ENCODE measurements at places on chromosomes 2 and 18.
A peak's percentile ranks its signal among the peaks of the same experiment; 100 is the strongest.

- no peak for DNase-seq
These were observed 19.8 kb downstream of the CCT7 start for GRCh38 chr2:73253901-73254300.

DNA sequence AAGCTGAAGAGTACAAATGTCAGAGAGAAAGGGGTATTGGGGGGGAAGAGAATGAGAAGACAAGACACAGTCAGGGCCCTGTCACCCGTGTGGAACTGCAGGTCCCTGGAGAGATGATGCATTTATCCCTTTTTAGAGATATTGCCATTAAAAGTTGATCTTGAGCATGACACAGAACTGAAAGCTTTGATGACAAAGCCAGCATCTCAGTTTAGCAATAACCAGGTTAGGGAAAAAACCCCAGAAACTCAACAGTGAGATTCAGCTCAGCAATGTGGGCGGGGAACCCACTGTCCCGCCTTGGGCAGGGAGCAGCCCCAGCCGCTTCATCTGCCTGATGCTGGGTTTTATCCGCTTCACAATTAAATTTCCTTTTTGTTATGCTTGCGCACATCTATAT is 181.1 kb downstream of the NEDD4L start:
- no peak for DNase-seq

DNA sequence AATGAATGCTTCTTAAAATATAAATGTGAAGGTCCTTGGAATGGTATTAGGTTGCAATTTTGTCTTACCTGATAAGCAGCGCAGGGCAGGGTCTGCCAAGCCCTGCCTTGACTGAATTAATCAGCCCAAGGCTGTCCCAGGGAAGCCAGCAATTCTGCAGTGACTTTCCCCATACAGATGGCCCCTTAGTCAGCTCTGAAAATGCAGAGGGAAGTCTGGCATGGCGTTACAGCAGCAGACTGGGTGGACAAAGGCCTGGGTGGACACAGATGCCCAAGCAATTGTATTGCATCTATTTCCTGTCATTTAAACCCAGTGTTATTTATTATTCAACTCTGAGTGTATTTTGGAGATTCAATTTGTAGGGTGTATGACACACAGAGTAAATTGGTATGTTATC is 56.6 kb upstream of the NOL4 start:
- no peak for DNase-seq

DNA sequence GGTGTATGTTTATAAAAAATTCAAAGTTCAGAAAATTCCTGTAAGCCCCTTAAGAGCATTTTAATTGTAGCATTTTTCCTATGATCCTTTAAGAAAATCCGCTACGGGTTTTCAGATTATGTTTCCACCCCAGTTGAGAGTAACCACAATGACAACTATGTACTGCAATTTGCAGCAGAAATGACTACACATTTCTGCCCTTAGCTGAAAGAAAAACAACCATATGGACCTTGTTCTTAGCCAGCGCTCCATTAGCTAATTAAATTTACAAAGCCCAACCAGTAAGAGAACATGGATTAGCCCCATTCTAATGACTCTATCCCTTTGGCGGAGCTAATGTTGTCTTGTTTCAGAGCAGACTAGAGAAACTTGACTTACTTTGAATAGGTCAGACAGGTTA is 247.6 kb downstream of the SLC8A1 start:
- peak; percentile 30 for DNase-seq

GRCh38 chr18:45165176-45165713 is 450.0 kb upstream of the SLC14A2 start:
- DNase-seq, result no peak

- DNase-seq, result no peak
These were observed 3.2 kb downstream of the WBP1 start for GRCh38 chr2:74461187-74462053.

DNA sequence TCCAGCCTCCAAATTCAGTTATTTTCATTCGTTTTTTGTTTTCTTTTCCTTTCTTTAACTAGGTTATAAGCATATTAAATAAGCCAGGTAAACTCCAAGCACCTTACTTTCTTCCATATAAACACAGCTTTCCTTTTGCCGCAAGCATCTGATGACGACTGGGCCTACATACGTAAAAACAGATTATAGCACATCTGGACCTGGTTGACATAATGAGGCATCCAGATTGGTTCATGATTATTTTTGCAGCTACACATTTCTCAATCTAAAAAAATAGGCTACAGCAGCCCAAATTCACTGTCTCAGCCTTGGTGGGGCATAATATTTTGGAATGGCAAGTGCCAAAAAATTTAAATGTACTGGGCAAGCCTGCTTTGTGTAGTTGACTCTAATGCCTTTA is 7.7 kb downstream of the CYP1B1 start:
- DNase-seq, result no peak

DNA sequence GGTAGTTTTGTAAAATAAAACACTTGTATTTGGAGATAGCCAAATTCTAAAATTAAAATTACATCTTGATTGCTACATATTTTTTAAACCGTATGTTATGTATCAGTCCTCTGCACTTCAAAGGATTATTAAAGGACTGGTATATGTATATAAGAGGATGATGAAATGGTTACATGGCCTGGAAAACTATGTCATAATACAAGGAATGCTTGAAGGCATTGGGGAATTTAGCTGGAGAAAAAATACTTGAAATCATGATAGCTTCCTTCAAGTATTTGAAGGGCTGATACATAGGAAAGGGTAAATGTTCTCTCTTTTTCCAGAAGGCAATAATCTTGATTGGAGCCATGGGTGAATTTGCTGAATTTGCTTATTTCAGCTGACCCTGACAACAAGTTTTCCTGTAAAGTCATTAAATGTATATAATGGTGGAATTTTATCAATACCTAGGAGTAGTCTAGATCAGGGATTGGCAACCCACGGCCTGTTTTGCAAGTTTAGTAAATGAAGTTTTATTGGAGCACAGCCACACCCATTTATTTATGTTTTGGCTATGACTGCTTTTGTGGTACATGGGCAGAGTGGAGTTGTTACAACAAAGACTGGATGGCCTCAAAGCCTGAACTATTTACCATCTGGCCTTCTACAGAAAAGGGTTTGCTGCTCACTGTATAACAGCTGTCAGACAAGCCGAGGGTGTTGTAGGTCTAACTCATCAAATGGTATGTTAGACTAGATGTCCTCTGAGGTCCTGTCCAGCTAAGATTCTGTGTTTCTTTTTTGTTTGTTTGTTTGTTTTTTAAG is 34.4 kb downstream of the ACYP2 start:
- peak; percentile 33 for DNase-seq

- DNase-seq, result no peak
These were observed 453.0 kb upstream of the TRIB2 start for GRCh38 chr2:12263730-12264129.

DNA sequence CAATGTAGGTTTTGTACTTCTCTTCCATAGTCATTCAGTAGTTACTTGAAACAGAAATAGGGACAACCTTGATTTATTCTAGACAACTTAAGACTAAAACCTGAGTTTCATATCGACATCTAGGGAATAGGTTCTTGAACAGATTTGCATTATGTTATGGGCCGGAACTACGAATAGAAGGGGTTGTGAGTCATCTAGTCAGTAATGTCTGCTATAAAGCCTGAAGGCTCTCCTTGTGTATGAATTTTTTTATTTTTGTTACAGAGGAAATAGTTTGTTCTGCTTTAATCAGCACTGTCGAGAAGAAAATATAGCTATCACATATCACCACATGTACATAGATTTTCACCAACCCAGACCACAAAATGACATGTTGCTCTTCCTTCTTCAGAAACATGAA is 17.3 kb upstream of the TRIM43 start:
- DNase-seq, result no peak

DNA sequence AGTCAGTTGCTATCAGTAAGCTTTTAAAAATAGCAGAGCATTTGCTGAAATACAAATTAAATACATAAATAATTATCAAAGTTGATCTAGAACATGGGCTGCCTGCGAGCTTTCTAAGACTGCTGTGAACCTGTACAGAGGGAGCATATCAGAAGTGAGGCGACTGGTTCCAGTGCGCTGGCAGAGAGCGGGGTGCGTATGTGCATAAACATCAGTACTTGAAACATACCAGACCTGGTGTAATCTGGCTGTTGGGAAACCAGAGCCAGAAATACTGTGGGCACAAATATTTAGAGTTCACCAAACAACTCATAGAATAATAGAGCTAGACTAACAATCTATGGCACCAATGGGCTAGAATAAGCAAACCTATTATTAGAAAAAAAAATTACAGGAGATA is 27.3 kb downstream of the PDIA6 start:
- no peak for DNase-seq

- no peak for DNase-seq
These were observed 420.7 kb upstream of the SALL3 start for GRCh38 chr18:78558948-78559347.

- no peak for DNase-seq
These were observed 396 bp downstream of the CNOT9 start for GRCh38 chr2:218569038-218569431.

GRCh38 chr2:182649316-182649715 is 66.7 kb upstream of the DNAJC10 start:
- DNase-seq, result peak; percentile 17

GRCh38 chr2:60641811-60642788 is 88.6 kb upstream of the BCL11A start:
- peak; percentile 41 for DNase-seq

DNA sequence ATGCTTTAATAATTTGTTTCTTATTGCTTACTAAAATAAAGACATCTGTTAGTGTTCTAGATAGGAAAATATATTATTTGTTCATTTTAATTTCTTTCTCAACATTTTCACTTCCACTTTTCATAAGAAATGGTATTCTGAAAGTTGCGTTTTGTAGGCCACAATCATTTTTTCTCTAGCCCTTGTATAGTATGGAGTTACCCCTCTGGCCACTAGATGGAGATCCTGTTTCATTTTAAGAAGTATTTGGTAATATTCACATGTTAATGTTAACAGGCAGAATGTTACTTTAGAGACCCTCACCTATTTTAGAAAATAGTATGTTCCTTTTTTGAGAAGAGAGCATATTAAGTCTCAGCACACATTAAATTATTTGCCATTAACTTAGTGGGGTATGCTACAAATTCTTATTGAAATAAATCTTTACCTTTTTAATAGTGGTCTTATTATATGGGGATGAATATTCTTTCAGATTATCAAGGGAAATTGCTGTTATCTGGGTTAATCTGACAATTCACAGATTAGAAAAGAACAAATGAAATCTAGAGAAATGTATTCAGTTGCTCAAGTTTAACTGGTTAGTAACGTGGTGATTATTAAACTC is 73.9 kb upstream of the TTC27 start:
- peak; percentile 40 for DNase-seq

GRCh38 chr2:238655198-238655860 is 192.6 kb upstream of the TWIST2 start:
- DNase-seq, result no peak

GRCh38 chr2:10935953-10936942 is 24.5 kb downstream of the KCNF1 start:
- DNase-seq, result peak; percentile 83

DNA sequence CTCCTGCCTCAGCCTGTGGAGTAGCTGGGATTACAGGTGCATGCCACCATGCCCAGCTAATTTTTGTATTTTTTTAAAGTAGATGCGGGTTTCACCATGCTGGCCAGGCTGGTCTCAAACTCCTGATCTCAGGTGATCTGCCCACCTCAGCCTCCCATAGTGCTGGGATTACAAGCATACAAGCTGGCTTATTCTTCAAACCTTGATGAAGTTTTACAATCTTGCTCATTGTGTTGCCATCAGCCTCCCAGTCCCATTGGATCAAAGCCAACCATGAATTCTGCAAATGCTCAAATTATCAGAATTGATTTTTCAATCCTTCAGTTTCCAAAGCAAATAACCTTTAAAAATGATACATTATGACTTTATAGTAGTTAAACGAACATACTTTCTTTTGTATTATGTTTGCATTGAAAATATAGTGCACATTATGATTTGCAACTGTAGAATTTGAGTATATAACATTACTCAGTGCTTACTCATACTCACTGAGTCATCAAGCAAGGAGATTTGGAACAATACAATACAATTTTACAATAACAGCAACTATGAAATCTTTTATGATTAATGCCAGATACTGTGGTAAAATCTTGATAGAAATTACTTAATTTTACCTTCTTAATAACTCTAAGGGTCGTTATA is 1491.9 kb upstream of the CELF4 start:
- DNase-seq, result peak; percentile 5

DNA sequence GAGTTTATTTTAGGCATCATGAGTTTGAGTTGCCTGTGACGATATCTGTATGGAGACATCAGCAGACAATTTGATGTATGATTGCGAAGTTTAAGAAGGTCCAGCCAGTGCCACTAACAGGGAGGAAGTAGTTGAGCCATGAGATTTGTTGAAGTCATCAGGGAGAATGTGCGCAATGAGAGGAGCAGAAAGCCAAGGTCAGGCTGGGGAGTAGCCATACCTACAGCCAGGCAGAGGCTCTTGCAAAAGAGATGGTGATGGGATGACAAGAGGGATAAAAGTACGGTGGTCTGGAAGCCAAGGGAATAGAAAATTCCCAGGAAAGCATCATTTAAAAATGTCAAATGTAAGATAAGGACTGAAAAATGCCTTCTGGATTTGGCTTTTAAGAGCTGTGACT is 51.2 kb downstream of the LIMS1 start:
- no peak for DNase-seq

- peak; percentile 2 for DNase-seq
These were observed 1262.9 kb downstream of the SUCLG1 start for GRCh38 chr2:83196225-83196624.

GRCh38 chr2:44233450-44234128 is 41.7 kb upstream of the SLC3A1 start:
- peak; percentile 12 for DNase-seq

DNA sequence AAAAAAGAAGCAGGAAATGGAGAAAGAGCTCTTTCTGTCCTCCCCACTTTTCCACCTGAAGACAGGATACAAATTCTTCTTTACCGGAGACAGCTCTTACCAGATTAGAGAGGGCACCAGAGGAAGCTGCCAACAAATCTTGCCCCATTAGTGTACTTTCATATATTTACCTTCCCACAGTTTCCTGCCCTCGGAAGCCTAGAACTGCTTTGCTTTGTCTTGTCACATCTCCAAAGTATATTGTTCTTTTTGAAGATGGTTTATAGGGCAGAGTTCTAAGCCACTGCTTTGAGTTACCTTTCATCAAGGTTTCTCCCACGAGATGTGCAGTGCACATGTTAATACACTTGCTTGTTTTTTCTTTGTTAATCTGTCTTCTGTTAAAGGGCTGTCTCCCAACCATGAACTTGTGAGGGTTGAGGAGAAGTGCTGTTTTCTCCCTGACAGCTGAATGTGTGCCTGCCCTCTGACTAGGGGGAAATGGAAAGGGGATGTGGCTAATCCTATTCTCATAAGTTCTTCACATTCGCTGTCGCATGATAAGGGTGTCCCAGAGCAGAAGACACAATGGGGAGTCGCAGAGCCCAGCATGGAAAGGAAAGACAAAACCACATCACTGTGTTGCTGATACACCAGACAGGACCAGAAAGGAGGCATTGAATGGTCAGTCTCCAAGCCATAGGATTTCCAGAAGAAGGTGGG is 24.2 kb downstream of the CENPA start:
- no peak for DNase-seq

GRCh38 chr2:5940596-5941535 is 248.7 kb downstream of the SOX11 start:
- DNase-seq, result no peak

GRCh38 chr18:56747032-56747658 is 96.0 kb downstream of the WDR7 start:
- DNase-seq, result no peak
